ENCODE measurements at places on chromosomes 6 and 20. TPM values are rescaled to one million over a fixed set of nuclear protein-coding genes. Genes with fewer than 3 reads are reported as not detected.

ZBTB22 gene
- 20.0 TPM for total RNA-seq

DNA sequence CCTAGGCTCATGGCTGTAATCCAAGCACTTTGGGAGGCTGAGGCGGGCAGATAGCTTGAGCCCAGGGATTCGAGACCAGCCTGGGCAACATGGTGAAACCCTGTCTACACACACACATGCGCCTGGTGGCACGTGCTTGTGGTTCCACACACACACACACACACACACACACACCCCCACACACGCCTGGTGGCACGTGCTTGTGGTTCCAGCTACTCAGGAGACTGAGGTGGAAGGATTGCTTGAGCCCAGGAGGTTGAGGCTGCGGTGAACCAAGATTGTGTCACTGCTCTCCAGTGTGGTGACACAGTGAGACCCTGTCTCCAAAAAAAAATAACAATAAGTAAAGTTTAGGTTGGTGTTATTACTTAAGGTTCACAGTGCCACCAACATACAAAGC is 165.8 kb downstream of the ZFAND3 start:
- no peaks in the 10 kb centered on the region for H3K27me3 ChIP-seq
- peak overlapping the region; percentile 66 for H3K27ac ChIP-seq
- ATAC-seq, result peak; percentile 30

DNA sequence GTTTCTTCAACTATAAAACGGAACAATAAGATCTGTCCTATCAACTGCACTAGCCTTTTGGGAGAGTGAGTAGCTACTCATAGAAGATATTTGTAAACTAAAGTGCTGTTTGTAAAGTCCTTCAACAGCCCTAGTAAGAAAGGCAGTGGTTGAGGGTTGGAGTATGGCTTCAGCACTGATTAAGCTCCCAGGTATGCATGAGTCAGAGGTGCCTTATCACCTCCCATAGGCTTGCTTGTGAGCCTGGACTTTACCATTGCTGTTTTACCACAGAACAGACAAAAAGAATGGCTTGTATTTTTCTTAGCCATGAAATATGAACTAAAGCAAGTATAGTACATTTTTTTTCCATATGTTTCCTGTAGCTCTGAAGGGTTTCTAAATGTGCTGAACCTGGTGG is 44.1 kb downstream of the SAMD3 start:
- no peaks in the 10 kb centered on the region for H3K27me3 ChIP-seq
- H3K27ac ChIP-seq, result no peak overlapping the region
- H3K36me3 ChIP-seq, result peaks cover 10% of the 10 kb centered on the region
- no peak overlapping the region for H3K4me3 ChIP-seq
- ATAC-seq, result peak; percentile 24

DNA sequence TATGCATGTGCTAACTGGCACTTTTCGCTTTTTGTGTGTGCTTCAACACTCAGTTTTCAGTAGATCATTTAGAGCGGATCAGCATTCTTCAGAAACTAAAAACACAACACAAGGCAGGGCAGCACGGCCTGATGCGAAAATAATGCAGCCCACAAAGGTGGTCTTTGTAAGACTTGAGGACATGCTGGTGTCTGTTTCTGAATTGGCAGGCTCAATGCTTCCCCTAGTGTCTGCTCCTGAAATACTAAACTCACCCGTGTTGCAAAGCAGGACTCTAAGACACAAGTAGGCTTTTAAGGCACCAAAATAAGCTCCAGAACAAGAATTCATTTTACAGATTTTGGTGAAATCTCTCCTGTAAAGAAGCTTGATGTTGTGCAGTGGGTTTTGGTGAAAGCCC is 676.5 kb downstream of the TENT5A start:
- H3K27me3 ChIP-seq, result no peaks in the 10 kb centered on the region
- no peaks in the 10 kb centered on the region for H3K36me3 ChIP-seq
- no peaks in the 10 kb centered on the region for H3K4me1 ChIP-seq
- no peak overlapping the region for H3K27ac ChIP-seq
- no peak overlapping the region for H3K4me3 ChIP-seq

OVOL2 gene
- not detected for total RNA-seq

DNA sequence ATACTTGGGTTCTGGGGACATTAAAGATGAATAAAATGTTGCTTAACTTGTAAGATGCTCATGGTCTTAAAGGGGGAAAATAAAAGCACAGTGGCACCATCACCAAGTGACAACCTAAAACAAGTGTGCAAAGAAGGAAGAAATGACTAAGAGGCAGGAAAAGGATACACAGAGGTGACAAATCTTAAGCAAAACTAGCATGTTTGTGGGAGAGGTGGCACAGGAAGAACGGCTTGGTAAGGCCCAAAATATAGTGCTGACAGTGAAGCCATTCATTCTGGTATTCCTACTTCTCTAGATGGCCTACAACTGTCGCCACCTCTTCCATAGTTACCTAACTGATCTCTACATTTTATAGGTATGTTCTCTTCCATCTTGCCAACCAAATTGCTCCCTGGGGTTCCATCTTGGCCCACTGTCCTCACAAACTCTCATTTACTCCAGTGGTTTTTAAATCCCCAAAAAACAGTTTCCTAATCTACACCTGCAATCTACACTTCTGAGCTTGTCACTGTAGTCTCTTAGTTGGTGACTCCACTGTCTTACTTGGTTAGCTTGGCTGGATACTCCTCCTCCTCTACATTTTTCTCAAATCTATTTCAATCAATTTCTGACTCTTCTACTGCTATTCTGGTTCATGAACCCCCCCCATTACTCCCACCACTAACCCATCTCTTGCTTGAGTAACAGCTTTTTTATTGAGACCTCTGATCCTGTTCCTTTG is 33.5 kb downstream of the FAM8A1 start:
- H3K4me1 ChIP-seq, result peaks cover 28% of the 10 kb centered on the region
- peak overlapping the region; percentile 43 for H3K4me3 ChIP-seq
- peak; percentile 94 for ATAC-seq

DNA sequence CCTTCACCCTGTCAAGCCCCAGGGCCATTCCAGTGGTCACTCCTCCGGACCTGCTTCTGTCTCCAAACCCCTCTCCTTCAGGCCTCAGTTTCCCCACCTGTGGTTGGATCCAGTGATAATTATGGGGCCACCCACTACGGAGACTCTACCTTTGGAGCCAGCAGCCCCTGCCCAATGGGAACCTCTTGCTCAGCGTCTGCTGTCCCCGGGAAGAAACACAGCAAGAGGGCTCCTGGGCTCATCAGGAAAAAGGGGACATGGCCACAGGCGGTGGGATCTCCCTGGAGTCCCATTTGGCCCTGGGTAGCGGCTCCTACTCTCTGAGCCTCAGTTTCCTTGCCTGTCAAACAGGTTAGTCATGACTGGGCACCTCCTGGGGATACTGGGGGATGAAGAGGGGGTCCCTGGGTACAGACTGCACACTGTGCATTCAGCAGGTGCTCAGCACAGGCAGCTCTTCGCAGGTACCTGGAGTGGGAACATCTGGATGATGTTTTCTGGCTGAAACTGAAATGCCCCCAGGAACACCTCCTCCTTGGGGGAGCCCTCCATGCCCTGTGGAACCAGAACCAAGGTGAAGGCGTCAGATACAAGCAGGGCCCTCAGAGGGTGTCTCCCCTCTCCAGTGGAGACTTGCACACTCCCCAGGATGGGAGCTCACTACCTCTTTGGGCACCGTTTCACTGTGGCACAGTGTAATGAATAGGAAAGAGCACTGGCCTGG is 19.4 kb downstream of the SUN5 start:
- H3K36me3 ChIP-seq, result no peaks in the 10 kb centered on the region
- H3K4me3 ChIP-seq, result no peak overlapping the region
- ATAC-seq, result no peak
- H3K27ac ChIP-seq, result peak overlapping the region; percentile 56

C6orf118 gene
- not detected for total RNA-seq

- no peak overlapping the region for H3K4me3 ChIP-seq
- peaks cover 17% of the 10 kb centered on the region for H3K27me3 ChIP-seq
- H3K36me3 ChIP-seq, result no peaks in the 10 kb centered on the region
- no peaks in the 10 kb centered on the region for H3K4me1 ChIP-seq
These were observed 190.3 kb downstream of the LINC00237 start for GRCh38 chr20:20915844-20916243.

- no peaks in the 10 kb centered on the region for H3K4me1 ChIP-seq
- no peaks in the 10 kb centered on the region for H3K27me3 ChIP-seq
- H3K27ac ChIP-seq, result no peak overlapping the region
- no peak overlapping the region for H3K4me3 ChIP-seq
These were observed 34.1 kb upstream of the TIAM2 start for GRCh38 chr6:154960854-154961530.

DNA sequence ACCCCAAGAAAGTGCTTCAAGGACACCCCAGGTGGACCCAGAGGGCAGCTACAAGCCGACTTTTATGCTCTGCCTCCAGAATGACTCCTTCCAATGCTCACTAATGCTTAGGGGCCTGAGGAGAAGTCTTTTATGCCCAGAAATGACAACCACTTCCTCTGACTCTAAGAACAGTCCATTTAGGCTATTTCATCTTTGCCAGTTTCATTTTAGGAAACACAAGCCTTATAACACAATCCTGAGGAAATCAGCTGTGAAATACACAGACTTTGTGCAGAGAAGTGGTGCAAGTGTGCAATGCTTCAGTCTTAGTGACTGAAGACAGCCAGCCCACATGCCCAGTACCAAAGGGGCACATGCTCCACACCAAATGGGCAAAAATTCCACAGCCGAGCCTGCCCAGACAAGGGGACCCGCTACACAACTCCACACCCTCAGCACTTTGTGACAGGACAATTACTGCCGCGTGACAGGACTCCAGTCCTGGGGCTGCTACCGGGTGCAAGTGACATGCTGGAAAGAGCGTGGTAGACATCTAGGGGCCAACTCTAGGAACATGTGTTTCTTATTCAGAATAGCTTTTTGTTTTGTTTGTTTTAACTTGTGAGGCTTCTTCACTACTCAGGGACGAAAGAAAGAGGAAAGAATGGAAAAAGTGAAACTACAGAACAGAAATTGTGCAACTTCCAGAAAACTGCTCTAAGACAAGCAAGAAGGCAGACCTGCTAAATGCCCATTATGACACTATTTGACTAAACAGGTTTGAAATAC is 28.2 kb upstream of the PLAGL1 start:
- H3K36me3 ChIP-seq, result no peaks in the 10 kb centered on the region
- H3K4me1 ChIP-seq, result peaks cover 9% of the 10 kb centered on the region
- H3K4me3 ChIP-seq, result peak overlapping the region; percentile 31
- no peak for ATAC-seq
- peak overlapping the region; percentile 3 for H3K27ac ChIP-seq

DNA sequence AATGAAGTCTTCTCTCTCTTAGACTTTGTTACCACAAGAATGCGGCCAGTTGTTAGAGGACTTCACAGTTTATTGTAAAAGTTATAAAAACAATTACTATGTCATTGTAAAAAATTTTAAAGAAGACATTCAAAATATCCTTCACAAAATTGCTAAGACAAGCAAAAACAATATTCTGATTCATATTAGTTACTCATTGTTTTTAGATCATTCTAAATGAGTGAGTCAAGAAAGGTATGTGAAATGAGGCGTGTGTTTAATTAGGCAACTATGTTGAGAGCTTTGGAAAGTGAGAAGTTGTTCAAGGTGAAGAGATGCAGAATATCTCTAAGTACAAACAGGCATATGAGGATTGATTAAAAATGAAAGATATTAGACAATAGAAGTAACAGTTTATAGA is 875.3 kb downstream of the EYS start:
- H3K4me3 ChIP-seq, result no peak overlapping the region
- H3K27me3 ChIP-seq, result no peaks in the 10 kb centered on the region
- no peak for ATAC-seq
- no peak overlapping the region for H3K27ac ChIP-seq

SAMHD1 gene
- total RNA-seq, result 140 TPM

GRCh38 chr6:129476810-129477209 is 233.2 kb downstream of the ARHGAP18 start:
- no peaks in the 10 kb centered on the region for H3K4me1 ChIP-seq
- no peak overlapping the region for H3K27ac ChIP-seq
- ATAC-seq, result no peak
- H3K36me3 ChIP-seq, result no peaks in the 10 kb centered on the region
- H3K27me3 ChIP-seq, result no peaks in the 10 kb centered on the region

DNA sequence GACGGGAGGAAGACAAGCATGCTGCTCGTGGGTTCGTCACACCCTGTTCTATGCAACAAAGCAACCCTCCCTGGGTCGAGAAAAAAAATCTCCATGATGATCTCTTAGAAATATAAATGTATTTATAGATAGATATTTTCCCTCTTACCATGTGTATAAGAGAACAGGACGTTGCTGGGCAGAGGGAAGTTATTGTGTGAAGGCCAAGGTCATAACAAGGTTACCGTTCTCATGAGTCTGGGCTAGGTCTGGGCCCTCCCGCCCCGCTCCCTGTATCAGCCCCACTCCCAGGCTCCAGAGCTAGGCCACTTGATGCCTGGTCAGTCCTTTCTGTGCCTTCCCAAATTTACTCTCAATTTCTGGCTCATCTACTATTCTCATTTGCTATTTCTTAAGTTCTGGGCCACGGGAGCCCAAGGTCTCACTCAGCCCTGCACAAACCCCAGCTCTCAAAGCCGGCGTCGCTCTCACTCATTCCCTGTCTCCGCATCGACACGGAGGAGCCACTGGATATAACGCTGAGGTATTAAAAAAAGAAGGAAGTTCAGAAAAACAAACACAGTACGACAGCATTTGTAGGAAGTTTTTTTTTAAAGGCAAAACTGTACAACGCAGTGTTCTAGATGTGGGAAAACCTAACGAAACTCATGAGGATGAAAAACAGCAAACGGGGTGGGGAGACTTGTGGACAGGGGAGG is 96.8 kb downstream of the PSMG4 start:
- peaks cover 6% of the 10 kb centered on the region for H3K4me1 ChIP-seq
- peak overlapping the region; percentile 73 for H3K4me3 ChIP-seq
- no peaks in the 10 kb centered on the region for H3K36me3 ChIP-seq
- ATAC-seq, result peak; percentile 21
- peak overlapping the region; percentile 75 for H3K27ac ChIP-seq

GRCh38 chr20:55353206-55353605 is 652.1 kb downstream of the CBLN4 start:
- no peaks in the 10 kb centered on the region for H3K27me3 ChIP-seq
- no peak overlapping the region for H3K27ac ChIP-seq
- H3K4me3 ChIP-seq, result no peak overlapping the region

DNA sequence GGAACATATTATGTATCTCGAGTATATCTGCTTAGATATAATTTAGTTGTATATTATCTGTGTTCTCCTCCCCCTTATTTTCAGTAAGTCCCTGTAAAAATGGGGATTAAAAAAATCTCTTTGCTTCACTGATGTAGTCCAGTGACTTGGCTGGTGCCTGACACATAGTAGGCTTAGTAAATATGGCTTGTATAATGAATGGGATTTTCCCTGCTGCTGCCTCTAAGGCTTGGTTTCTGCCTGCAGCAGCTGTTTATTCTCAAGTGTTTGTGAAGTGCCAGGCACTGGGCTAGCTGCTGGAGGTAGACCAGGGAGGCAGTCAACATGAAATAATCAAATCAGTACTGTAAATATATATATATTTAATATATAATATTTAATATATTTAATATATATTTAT is 1.6 kb upstream of the ZFP64 start:
- ATAC-seq, result no peak
- H3K36me3 ChIP-seq, result no peaks in the 10 kb centered on the region
- H3K4me1 ChIP-seq, result peaks cover 5% of the 10 kb centered on the region
- H3K27me3 ChIP-seq, result no peaks in the 10 kb centered on the region
- H3K4me3 ChIP-seq, result peak overlapping the region; percentile 93

- H3K27ac ChIP-seq, result no peak overlapping the region
- no peak for ATAC-seq
- H3K4me1 ChIP-seq, result peaks cover 4% of the 10 kb centered on the region
- no peak overlapping the region for H3K4me3 ChIP-seq
- no peaks in the 10 kb centered on the region for H3K36me3 ChIP-seq
- peaks cover 11% of the 10 kb centered on the region for H3K27me3 ChIP-seq
These were observed 331.4 kb upstream of the QKI start for GRCh38 chr6:163083141-163083540.

- H3K36me3 ChIP-seq, result no peaks in the 10 kb centered on the region
- H3K27me3 ChIP-seq, result peaks cover 12% of the 10 kb centered on the region
- H3K27ac ChIP-seq, result no peak overlapping the region
- no peak overlapping the region for H3K4me3 ChIP-seq
- no peaks in the 10 kb centered on the region for H3K4me1 ChIP-seq
These were observed 59.7 kb downstream of the BANF2 start for GRCh38 chr20:17759449-17759848.

PRDM1 gene
- 149 TPM for total RNA-seq

Measured in activated T-helper 17 cell treated with anti-CD3 and anti-CD28 coated beads, Interleukin-2, amount 50 U/mL, for 72 hours (primary cell).